ENCODE measurements at places on chromosomes 12 and 14.

DNA sequence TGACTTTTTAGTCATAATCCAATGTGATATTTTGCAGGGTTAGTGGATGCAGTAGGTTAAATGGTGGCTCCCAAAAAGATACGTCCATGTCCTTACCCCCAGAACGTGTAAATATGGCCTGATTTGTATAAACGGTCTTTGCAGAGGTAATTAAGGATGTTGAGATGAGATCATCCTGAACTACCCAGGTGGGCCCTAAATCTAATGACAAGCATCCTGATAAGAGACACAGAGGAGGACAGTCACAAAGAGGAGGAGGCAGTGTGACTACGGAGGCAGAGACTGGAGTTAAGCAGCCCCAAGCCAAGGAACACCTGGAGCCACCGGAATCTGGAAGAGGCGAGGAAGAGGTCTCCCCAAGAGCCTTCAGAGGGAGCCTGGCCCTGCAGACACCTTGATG lies 293.4 kb downstream of the ZFP36L1 start:
- no peak for DNase-seq

- no peak for DNase-seq
Measured at GRCh38 chr14:97177635-97178034, 380.5 kb downstream of the VRK1 start.

- DNase-seq = no peak
Measured at GRCh38 chr12:27123642-27124041, 41.3 kb upstream of the C12orf71 start.

GRCh38 chr12:131883521-131883900 lies 10.9 kb upstream of the ULK1 start:
- no peak for DNase-seq

- DNase-seq = no peak
Measured at GRCh38 chr12:116015525-116015924, 262.0 kb downstream of the MED13L start.

- DNase-seq = no peak
Measured at GRCh38 chr12:102005256-102005655, 56.5 kb downstream of the WASHC3 start.

DNA sequence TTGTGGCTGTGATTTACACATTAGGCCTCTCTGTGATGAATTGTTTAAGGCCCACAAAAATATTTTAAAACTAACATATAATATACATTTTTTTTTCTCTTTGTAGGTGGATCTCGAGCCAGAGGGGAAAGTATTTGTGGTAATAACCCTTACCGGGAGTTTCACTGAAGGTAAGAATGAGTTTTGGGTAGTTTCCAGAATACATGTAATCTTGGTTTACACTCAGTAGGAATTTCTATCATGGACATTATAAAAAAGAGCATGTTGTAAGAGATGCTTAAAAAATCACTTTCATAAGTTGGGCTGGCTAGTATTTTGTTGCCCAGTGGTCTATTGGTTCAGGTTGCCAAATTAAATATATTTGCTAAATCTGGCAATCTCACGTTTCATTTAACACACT lies 69.7 kb downstream of the PRKCH start:
- DNase-seq = no peak

- DNase-seq = no peak
Measured at GRCh38 chr12:3921151-3921471, 47.9 kb upstream of the PARP11 start.

DNA sequence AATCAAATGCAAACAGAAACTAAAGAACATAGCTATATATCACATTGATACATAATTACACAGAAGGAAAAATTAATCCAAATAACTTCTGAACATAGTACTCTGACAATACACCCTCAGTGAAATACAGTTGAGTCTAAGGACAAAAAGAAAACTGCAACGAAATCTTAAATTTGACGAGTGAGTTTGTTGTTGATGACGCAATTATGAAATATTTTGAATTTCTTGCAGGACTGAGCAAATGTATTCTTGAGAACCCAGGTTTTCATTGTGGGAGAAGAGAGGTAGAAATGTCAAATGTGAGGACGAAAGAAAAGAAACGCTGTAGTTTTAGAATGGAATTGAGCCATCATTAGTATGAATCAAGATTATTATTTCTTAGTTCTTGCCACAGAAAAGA lies 46.3 kb downstream of the EGLN3 start:
- no peak for DNase-seq

- DNase-seq = no peak
Measured at GRCh38 chr12:111361717-111362576, 6.9 kb downstream of the PHETA1 start.
